ENCODE measurements at places on chromosomes 12 and 14.

GRCh38 chr12:104567832-104568486 is 111.2 kb downstream of the CHST11 start:
- no peak for DNase-seq

DNA sequence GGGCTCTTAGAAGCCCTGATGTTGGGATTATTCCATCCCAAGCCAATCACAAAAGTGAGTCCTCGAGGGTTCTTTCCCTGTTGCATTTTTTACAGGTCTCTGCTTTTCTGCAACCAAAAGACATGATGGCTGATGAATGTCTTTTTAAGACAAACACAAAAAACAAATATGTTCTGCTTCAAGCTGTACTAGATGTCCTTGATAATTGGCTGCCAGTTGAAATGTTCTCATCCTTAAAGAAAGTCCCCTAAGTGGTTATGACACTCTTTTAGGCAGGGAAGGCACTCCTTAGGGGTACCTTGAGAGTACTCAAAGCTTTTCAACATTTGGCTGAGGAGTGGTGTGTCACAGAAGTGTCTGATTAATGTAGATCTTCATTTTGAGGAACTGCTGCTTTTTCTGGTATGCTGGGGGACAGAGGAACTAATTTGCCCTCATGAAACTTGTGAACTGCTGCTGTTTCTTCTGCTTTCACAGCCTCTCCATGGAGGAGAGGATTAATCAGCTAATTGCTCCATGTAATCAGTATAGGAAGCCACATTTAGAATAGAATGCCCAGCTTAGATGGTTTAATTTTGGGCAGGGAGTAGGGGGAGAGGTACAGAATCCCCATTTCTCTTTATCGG is 22.8 kb upstream of the IGF1 start:
- no peak for DNase-seq

- DNase-seq = no peak
These were observed 414 bp upstream of the CDK17 start for GRCh38 chr12:96400631-96401075.

- DNase-seq = no peak
These were observed 4.0 kb downstream of the CLEC1A start for GRCh38 chr12:10094646-10095395.

GRCh38 chr12:1453810-1454209 is 140.6 kb downstream of the FBXL14 start:
- DNase-seq = no peak

GRCh38 chr12:76250256-76250655 is 98.0 kb downstream of the BBS10 start:
- DNase-seq = no peak

DNA sequence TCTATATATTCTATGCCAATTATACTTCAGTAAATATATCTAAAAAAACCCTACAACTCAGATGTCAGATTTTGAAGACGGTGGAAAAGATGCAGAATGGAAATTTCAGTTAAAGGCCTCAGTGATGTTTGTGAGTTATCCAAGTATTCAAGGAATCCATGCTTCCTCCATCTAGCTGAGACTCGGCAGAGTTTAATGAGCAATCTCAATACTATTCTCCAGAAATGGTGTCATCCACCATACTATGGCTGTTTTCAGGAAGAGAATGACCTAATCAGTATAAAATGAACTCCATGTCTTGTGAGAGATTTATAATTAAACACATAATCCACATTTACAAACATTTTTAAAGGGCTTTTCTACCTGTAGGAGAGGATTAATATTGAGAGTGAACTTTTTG is 66.0 kb downstream of the KLHL28 start:
- no peak for DNase-seq

DNA sequence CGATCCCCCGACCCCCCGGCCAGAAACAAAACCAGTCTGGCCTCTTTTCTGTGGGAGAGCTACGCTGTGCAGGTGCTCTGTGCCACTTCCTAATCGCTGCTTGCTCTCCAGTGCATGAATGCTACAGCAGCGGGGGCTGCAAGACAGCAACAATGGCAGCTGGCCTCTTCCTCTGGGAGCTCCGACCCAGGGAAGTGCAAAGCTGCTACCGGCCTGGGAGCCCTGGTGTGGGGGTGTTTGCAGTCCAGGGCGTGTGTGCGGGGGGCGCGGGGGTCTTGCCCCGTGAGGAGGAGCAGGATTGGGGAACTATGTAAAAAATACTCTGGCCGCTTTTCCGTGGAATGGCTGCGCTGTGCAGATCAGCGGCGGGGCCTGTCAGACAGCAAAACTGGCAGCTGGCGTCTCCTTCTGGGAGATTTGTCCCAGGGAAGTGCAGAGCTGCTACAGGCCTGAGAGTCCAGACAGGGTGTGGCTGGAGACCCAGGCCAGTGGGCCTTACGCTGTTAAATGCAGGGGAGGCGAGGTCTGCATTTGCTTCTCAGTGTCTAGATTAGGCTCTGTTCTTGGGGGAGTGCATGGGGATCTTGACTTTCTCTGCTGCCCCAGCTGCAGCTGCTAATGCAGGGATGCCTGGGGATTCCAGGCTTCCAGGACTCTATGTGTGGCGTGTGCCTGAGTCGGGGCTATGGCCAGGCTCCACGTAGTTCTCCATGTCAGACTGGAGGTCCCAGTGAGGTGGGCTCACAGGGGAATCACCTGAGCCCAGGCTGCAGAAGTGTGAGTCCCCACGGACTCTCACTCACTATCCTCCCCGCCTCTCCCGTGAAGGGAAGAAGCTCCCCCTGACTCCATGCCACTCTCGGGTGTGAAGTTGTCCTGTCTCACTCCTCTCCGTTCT is 344.5 kb downstream of the AEBP2 start:
- no peak for DNase-seq

DNA sequence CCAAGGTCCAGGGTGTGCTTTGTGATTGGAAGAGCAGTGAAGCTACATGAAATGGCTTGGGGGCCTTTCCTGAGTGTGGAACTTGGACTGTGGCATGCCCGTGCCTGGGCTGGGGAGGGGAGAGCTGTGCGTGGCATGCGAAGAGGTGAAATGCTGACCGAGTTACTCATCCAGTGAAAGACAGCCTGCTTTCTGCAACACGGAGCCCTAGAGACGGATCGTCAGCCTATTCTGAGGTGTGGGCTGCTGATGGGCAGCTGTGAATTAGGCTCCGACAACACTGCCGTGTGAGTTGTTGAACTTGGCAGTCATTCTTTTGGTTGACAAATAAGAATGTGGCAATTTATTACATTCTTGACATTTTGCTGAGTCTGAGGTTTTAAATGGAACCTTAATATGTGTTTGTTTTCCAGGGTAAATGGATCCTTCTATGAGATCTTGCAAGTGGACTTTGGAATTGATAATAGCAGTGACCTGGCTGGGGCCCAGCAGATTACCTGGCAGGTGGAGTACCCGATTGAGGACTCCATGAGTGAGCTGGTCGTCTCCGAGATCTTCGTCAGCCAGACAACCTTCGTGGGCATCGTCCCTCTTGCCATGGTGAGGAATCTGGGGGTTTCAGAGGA is 453.9 kb downstream of the AACS start:
- no peak for DNase-seq

- DNase-seq = no peak
These were observed 16.5 kb upstream of the GABARAPL1 start for GRCh38 chr12:10196210-10196609.

- no peak for DNase-seq
These were observed 1.4 kb upstream of the SUDS3 start for GRCh38 chr12:118374909-118375308.
